NCI-H510A treated with DMSO at 0.1 percent for 48 hours (cell line): ENCODE measurements at places on chromosomes 2 and 18.

DNA sequence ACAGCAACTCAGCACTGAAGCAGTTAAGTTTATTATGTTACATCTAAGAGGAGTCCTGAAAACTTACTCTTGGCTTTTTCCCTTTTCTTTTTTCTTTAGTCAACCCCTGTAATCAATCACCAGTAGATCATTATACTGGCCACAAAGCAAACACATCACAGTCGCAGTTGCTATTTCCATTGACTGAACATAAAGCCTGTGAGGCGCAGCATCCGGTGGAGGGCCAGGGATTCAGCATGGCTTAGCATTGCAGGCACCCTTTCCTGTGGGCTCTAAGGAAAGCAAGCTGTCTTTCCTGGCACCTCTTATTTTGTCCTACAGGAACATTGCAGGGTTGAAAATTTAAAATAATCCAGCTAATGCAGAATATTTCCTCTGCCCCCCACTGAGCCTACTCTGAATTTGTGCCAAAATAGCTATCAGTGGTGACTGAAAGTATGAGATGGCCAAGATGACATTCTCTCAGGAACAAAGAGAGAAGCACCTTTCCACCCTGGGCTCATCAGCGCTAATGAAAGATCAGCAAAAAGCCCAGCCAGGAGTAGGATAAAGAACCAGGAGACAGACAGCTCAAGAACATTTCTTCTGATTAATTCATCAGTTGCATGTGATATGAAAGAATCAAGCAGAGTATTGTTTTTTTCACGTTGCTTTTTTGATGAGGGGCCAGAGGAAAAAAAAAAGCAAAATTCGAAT is 85.3 kb upstream of the SULT1C3 start:
- DNase-seq = no peak

- DNase-seq = no peak
Measured at GRCh38 chr18:69638056-69638455, 237.4 kb downstream of the DOK6 start.

- no peak for DNase-seq
Measured at GRCh38 chr2:239372835-239373234, 28.0 kb downstream of the HDAC4 start.

DNA sequence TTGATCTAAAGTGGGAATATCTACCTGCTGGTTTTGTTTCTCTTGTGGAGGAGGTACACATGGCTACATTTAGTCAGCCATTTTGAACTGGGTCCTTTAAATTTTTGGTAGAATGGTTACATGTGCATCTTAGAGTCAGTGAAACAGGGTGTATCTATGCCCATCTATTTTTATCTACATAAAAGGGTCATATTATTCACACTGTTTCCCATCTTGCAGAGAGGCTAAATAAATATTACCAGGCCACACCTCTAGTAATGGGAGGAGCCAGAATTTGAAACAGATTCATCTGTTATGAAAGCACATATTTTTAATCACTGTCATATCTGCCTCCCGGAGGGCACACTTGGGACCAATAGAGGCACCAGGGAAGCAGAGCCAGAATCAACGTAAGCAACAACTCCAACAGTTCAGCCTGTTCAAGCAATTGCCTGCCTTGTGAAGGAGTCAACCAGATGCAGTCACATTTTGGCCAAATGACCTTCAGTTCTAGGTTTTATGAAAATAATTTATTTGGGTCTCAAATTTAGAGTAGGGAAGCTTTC is 376.8 kb downstream of the TSN start:
- DNase-seq = no peak

- DNase-seq = peak; percentile 47
Measured at GRCh38 chr2:37656512-37657423, 14.7 kb downstream of the CDC42EP3 start.

GRCh38 chr2:208722731-208723130 is 316.1 kb downstream of the PTH2R start:
- DNase-seq = no peak

DNA sequence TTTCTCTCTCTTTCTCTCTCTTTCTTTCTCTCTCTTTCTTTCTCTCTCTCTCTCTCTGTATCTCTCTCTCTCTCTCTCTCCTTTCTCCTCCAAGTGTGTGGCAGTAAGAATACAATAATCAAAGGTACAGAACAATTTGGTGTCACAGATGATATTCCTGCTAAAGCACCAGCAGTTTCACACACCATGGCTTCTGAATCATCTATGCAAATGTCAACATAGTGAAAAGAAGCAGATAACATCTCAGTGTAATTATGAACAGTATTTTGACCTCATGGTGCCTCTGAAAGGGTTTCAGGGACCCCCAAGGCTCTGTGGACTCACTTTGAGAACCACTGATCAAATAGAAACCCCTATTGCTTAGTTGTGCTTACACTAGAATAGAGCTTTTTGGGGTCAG is 38.5 kb upstream of the CSRNP3 start:
- DNase-seq = no peak

GRCh38 chr2:29295845-29296244 is 180.6 kb downstream of the CLIP4 start:
- DNase-seq = peak; percentile 9

- no peak for DNase-seq
Measured at GRCh38 chr18:59657012-59657411, 40.2 kb downstream of the CCBE1 start.

DNA sequence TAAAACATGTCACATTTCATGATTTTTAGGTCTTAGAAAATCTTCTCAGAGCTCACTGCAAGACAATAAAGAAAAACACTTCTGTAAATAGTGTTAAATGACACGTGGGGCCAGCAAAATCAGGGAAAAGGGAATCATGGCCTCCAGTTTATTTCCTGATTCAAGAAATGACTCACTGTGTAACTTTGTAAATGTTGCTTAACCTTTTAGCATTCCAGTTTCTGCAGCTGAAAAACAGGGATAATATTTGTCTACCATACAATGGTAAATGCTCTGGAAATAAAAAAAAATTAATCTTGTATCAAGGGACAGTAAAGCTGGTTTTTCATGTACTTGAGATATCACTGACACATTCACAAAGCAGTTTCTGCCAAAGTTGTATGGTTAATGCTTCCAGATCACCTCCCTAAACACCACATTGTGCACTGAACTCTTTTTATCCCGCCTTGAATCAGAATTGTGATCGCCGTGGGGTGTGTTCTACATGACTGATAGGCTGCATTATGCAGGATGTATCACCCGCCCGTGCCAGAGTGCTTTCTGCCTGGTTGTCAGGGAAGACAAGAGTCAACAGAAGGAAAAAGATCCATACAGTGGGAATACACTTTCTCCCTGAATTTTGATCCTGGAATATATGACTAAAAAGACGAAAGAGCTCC is 238.8 kb downstream of the IKZF2 start:
- no peak for DNase-seq

DNA sequence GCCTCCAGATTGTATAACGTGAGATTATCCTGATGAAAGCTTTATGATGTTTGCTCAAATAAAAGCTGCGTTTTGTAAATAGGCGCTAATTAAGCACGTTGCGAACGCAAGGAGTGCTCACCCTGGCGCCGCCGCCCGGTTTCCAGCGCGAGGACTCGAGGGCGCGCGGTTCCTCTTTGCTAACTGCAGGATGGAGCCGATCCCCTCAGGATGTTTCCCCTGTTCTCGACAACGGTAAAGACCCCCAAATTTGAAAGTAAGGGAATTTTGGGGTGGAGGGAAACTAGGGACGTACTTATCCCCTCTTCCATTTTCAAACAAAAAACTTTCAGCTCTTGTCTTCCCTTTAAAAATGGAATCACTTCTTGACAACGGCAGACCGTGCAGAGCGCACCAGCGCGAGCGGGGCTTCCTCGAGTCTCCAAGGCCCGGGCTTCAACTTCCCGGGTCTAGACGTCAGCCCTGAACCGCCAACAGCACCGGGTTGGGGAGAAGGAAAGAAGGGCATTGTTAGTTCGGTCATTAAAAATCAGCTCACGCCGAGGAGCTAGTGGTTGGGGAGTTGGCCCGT is 1.1 kb upstream of the GBX2 start:
- DNase-seq = no peak

DNA sequence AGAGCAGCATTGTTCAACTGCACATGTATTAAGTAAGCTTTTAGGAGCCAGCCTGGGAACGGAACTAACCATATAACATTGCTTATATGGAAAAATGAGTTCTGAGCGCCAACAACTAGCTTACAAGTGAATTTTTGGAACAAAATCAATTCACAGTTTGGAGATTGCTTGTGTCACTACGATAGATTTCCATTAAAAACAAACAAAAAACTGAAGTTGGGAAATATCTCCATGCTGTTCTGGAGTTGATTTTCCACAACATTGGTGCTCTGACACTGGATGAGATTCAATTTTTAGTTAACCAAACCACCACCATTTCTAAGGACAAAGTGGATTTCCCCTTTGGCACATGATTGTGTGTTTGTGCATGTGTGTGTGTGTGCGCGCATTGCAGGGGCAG is 56.9 kb upstream of the ZNF397 start:
- DNase-seq = no peak

DNA sequence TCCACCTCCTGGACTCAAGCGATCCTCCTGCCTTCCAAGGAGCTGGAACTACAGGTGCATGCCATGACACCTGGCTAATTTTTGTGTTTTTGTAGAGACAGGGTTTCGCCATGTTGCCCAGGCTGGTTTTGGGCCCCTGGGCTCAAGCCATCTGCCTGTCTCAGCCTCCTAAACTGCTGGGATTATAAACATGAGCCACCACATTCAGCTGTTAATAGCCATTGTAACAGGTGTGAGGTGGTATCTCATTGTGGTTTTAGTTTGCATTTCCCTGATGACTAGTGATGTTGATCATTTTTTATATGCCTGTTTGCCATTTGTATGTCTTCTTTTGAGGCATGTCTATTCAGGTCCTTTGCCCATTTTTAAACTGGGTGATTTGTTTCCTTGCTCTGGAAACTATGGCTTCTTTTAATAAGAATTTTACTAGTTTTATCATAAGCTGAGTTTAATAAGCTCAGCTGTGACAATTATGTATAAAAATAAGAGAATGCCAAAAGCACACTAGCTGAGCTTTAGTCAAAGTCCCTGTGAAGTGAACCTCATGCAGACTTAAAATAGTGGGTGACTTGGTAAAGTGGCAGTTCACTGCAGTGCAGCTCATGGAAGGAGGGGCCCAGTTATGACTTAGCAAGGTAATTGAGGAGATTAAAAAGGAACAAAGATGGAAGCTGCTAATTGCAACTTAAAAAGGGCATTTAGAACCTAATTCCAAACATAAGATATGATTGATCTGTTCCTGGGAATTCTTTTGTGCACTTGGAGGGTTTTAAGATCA is 465.1 kb downstream of the TGIF1 start:
- DNase-seq = peak; percentile 35

- DNase-seq = no peak
Measured at GRCh38 chr2:48852938-48853337, 97.4 kb upstream of the LHCGR start.

DNA sequence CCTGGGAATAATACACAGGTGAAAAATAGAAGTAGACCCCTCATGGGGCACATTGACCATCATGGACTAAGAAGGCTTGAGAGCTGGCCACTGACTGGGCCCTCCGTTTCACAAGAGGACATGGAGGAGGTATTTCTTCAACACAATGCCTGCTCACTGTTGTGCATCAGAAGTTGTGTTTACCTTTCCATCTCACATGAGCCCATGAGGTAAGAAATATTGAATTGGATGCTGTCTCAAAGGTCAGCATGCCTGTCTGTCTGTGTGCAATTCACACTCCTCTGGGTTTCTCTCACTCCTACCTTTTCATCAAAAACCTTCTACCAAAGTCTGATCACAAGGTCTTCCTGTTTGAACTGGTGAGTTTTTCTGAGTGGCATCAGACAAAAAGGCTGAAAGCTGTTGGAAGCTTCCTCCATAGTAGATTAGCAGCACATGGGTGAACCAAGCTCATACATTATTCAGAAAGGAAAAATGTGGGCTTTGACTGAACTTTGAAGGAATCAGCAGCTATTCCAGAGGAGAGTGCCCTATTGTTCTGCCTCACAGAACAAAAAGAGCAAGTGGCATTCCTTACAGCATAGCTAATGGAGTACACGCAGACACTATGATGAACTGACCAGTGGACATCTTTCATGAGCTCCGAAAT is 143.2 kb upstream of the RND3 start:
- DNase-seq = no peak
